ENCODE measurements at places on chromosomes 6 and 20.

DNA sequence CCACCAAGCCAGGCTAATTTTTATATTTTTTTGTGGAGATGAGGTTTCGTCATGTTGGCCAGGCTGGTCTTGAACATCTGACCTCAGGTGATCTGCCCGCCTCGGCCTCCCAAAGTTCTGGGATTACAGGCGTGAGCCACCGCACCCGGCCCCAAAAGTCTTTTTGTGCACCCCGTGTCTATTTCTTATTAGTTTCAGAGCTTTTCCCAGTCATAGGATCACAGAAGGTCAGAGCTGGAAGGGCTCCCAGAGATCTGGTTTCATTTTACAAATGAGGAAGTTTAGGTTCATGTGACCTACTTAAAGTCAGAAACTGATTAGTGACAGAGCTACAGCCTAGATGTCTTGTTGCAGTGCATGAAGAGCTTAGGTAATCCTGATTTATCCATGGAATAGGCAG is 1.6 kb upstream of the OGFRL1 start:
- no peak for DNase-seq

- no peak for DNase-seq
Observed at GRCh38 chr6:161618831-161619454, 345.1 kb upstream of the AGPAT4 start.

GRCh38 chr6:156919370-156919769 is 142.2 kb downstream of the ARID1B start:
- no peak for DNase-seq

DNA sequence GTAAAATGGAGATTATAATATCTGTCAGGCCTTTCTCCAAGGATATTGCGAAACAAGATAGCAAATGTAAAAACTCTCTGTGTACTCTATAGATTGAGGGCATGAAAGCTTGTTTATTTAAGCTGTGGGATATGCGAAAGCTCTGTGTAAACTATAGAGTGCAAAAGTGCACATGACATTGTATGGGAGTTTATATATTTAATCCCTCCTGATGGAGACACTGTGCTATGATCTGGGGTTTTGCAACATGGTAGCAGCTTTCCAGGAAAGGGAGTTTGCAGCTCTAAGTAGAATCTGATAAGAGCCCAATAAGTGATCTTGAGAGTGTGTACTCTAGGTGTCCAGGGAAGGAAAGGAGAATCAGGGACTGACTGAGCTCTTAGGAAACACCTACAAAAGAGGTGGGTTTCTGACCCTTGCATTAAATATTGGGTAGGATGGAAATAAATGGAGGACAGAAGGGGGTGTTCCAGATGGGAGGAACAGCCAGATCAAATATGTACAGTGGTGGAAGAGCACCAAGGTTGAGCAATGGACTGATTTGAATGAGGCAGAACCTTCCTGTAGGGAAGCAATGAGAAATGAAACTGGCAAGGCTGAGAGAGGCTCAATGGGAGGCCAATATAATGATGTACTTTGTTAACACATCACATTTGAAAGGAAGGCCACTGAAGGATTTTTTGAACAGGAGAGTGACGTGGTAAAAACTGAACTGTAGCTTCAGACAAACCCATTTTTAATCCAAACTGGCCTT is 450.1 kb downstream of the GJA1 start:
- DNase-seq = no peak

- no peak for DNase-seq
Observed at GRCh38 chr6:55729665-55730064, 145.7 kb downstream of the BMP5 start.

- no peak for DNase-seq
Observed at GRCh38 chr6:16956361-16956760, 145.5 kb upstream of the STMND1 start.

- DNase-seq = no peak
Observed at GRCh38 chr6:45447716-45448115, 70.0 kb upstream of the SUPT3H start.

DNA sequence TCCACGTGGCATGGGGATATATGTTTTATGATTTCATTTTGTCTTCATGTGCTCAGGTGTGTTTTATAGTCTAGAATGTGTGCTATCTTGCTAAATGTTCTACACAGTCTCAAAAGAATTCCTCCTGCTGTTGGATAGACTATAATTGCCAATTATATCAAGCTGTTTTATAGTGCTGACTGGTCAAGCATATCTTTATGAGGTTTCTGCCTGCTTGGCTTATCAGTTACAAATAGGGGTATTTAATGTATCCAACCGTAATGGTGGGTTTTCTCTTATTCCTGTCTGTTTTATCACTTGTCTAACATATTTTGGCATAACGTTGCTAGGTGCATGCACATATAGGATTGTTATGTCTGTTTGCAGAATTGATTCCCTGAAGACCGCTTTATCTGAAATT is 201.3 kb downstream of the EYS start:
- no peak for DNase-seq

GRCh38 chr6:52186480-52186879 is 305 bp downstream of the IL17A start:
- DNase-seq = no peak

DNA sequence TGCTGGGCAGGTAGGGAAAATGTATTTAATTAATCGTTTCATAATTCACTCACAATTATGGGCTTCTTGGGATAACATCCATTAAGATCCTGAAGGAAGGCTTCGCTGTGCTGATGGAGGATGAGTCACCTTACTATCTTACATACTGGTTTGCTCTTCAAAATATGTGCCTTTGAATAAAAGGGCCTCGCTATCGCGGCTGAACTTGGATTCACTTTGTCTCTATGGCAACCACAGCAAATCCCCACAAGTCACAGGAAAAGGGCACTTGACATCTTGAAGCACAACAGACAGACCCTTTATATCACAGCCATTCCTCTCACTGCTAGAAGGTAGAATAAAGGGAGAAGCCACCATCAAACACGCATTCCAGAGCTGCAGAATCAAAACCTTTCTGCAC is 141.3 kb upstream of the MYLIP start:
- no peak for DNase-seq

GRCh38 chr20:63955281-63955826 is 862 bp downstream of the UCKL1 start:
- DNase-seq = no peak

GRCh38 chr6:3364391-3364790 is 92.5 kb downstream of the SLC22A23 start:
- DNase-seq = no peak

DNA sequence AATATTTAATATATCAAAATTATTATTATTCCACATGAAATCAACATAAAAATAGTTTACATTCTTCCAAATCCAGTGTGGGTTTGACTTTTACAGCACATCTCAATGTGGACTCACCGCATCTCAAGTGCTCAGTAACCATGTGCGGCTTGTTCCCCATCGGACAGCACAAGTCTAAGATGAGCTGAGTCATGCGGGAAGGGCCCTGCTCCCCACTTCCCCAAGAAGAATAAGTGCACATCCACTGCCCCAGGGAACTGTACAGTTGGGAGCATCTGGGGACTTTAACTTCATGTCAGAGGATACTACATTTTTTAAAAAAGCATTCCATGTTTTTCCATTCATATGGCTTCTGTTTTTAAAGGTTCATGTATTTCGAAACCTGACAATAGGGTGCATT is 325.6 kb downstream of the BTBD3 start:
- no peak for DNase-seq

DNA sequence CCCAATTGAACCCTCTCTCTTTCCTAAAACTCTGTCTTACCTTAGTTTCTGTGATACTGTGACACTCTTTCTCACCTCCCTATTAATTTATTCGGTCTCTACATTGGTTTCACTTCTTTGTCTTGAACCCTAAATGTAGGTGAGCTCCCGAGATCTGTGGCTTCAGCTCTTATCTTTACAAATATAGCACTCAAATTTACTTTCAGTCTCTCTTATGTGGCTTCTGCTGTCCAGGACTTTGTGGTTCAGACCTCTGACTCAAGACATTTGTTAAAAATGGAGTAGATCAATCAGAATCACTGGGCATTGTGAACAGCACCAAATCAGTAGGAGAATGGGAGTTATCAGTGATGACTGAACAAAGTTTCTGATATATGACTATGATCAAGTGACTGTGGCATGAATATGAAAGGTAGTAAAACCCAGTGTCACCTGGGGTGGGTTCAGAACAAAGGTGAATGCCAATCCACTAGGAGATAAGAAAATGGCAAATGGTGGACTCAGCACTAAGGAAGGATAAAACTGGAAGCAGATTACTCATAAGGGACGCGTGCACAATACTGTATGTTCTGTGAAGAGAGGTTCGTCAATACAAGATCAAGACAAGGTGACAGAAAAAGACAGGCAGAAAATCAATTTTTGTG is 27.2 kb downstream of the IL17F start:
- DNase-seq = no peak

Measured in stimulated activated CD4-positive, alpha-beta T cell treated with anti-CD3 and anti-CD28 coated beads, Interleukin-15, amount 100 ng/mL, for 1 hour (primary cell).